ENCODE measurements at places on chromosomes 3 and 15. TPM values are rescaled to one million over a fixed set of nuclear protein-coding genes. Genes with fewer than 3 reads are reported as not detected.

The EIF5A2 gene
- 12.4 TPM for total RNA-seq

The IL17RE gene
- 0.47 TPM for total RNA-seq

The RTP1 gene
- total RNA-seq: not detected

The SMARCC1 gene
- total RNA-seq: 107 TPM

The MYH15 gene
- 0.18 TPM for total RNA-seq

The EMC7 gene
- 78.9 TPM for total RNA-seq

The SLC35G2 gene
- 3.3 TPM for total RNA-seq

The ZPLD1 gene
- total RNA-seq: not detected

The IGF1R gene
- total RNA-seq: 10.9 TPM

The LSAMP gene
- not detected for total RNA-seq

The SNUPN gene
- 26.9 TPM for total RNA-seq

The SIDT1 gene
- 16.6 TPM for total RNA-seq

The TM4SF4 gene
- total RNA-seq: not detected

The CLRN1 gene
- not detected for total RNA-seq

GRCh38 chr3:64916937-64917336 is 229.1 kb upstream of the ADAMTS9 start:
- DNase-seq: no peak

DNA sequence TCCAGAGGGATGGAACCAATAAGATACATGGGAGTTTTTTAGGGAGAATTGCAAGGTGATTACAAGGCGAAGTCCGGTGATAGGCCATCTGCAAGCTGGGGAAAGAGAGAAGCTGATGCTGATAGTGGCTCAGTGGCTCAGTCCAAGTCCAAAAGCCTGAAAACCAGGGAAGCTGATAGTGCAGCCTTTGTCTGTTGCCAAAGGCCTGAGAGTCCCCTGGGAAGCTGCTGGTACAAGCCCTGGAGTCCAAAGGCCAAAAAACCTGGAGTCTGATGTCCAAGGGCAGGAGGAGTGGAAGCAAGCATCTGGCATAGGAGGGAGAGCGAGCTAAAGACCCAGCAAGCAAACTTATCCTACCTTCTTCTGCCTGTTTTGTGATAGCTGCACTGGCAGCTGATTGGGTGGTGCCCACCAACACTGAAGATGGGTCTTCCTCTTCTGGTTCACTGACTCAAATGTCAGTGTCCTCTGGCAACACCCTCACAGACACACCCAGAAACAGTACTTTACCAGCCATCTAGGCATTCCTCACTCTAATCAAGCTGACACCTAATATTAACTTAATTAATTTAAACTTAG is 16.7 kb downstream of the TFG start:
- DNase-seq: no peak

GRCh38 chr15:42070279-42070975 is 23.9 kb downstream of the PLA2G4D start:
- DNase-seq: no peak

GRCh38 chr3:14329116-14329830 is 73.1 kb upstream of the SLC6A6 start:
- no peak for DNase-seq

- DNase-seq: no peak
Observed at GRCh38 chr3:143187111-143187510, 67.5 kb downstream of the CHST2 start.

DNA sequence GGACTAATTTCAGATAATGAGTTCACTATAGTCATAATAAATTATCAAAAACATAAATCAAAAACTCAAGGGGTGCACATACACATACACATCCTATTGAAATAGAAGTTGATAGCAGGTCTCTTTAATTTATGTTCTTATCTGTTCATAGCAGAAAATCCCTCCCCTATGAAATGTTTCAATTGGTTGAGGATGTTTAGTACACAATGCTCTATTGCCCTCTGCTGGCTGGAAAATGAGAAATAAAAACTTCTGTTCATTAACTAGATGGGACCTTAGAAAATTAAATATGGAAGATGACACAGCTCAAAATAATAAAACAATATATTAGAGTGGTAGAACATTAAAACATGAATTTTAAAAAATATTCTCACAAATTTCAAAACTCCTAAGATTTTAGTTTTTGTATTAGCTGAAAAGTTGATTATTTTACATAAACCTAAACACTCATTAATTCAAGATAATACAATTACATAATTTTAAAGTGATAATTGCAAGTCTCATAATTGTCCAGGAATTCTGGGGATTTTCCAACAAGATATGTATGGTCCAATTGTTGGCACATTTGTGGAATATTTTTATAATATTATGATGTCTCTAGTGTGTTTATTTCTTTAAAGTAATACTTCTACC is 735.0 kb downstream of the ROBO1 start:
- DNase-seq: peak; percentile 31

- no peak for DNase-seq
Observed at GRCh38 chr15:30924353-30924752, 20.6 kb downstream of the FAN1 start.

DNA sequence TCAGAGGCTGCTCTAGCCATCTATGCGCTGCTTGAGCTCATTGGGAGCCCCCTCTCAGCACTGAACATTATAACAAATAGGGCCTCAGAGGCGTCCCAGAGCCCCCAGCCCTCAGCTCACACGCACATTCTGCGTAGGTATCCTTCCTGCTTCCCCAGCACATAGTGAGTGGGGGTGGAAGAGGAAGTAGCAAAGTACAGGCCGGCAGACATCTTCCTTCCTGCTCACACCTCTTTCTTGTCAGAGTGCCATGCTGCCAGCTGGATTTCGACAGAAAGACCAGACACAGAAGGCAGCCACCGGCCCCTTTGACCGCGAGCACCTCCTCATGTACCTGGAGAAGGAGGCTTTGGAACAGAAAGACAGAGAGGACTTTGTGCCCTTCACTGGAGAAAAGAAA is 16.6 kb downstream of the TMOD2 start:
- no peak for DNase-seq

- DNase-seq: no peak
Observed at GRCh38 chr3:178558637-178559036, 22.4 kb downstream of the KCNMB2 start.

DNA sequence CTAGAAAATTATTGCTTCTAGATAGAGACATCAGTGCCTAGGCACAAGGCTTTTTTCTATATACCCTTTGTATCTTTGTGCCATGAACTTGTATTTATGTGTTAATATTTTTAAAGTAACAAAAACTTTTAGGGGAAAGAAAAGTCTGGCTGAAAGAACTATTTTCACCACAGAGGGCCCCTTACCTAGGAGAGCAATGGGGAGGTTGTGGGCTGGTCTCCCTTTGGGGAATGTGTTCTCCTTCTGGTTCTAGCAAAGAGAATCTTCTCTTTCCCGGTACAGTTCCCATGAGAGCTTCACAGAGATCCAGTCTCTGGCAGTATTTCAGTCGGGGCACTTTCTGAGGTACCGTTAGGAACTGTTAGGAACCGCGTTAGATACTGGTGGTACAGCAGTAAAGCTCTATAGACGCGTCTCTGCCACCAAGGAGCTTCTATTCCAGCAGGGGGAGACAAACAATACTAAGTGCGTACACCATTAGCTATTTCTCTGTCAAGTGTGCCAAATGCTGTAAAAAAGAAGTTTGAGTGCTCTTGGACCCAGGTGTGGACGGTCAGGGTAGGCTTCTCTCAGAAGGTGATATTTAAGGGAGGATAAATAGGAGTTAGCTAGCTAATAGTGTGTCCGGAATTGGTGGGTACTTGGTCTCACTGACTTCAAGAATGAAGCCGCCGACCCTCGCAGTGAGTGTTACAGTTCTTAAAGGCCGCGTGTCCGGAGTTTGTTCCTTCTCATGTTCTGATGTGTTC is 4.6 kb upstream of the EPB42 start:
- no peak for DNase-seq

GRCh38 chr3:98274914-98275313 is 7.4 kb upstream of the OR5H2 start:
- DNase-seq: no peak

GRCh38 chr15:100158356-100158755 is 183.4 kb downstream of the ADAMTS17 start:
- no peak for DNase-seq

GRCh38 chr3:39550354-39551051 is 83.0 kb downstream of the MOBP start:
- DNase-seq: no peak

- no peak for DNase-seq
Observed at GRCh38 chr3:15151166-15151565, 52.2 kb upstream of the RBSN start.

DNA sequence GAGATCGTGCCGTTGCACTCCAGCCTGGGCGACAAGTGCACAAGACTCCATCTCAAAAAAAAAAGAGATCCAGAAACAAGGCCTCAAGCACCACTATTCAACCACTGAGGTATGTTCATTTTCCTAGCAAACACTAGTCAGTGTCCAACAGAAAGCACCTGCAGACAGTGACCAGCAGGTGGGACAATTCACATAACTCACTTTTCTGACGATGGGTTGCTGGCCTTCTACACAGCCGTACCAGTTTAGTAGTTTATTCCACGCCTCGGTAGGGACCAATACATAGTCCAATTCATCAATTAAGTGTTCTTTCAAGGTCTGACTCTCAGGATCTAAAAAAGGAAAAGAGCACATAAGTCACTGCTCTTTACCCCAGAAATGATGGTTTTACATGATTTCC is 12.4 kb downstream of the USP4 start:
- no peak for DNase-seq

DNA sequence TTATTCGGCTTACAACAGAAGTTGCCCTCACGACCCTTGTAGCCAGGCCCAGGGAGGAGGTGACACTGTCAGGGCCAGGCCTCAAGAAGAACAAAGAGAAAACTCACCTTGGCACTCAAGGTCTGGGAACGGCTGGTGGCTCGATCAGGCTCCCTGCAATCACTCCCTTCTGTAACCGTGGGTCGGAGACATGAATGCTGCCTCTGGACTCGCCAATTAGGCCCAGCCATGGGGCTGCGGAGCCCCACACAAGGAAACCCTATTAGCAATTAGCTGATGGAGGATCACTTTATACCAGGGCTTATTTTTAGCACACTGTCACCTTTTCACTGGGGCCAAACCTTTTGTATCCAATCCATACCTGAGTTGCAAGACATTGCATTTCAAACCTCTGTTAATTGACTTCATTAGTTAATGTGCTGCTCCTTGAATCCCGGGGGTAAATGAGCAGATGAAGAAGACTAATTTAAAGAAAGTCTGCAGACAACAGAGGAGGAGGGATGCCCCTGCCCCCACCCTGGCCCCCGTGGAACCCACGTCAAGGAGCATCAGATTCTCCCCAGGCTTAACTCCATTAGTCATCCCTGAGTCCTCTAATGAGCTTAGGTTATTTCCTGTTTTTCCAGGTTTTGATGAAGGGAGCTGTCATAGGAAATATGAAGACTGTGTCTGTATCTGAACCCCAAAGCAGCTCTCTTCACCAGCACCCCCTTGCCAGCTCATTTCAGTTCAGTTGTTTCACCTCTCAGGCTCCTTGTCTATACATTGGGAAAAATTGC is 255.3 kb downstream of the RORA start:
- no peak for DNase-seq

- DNase-seq: no peak
Observed at GRCh38 chr15:47516558-47516957, 200.7 kb upstream of the SEMA6D start.

DNA sequence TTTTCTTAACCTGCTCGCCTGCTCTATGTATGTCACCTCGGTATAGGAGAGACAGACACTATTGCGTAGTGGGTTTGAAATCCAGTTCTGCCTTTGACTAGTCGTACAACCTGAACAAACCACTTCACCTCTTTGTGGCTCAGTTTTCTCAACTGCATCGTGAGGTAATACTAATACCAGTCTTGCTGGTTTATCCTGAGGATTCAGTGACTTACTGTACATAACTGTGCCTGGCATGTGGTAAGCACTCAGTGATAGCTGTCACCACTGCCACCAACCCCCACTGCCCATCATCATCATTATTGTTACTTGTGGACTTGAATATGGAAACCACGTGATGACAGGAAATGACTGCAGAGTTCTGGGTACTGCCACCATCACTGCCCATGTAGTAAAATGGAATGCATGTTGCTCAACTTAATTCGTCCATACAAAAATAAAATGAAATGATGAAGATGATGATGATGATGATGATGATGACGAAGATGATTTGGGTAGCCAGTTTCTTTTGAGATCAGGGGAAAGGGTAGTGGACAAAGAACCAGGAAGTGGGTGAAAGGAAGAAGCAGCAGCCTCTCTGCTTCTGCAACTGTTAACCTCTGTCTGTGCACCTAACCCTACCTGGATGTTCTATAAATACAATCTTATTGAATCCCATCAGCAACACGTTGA is 228.1 kb downstream of the FEZF2 start:
- DNase-seq: no peak

- no peak for DNase-seq
Observed at GRCh38 chr15:27764339-27764738, 334.8 kb downstream of the OCA2 start.

GRCh38 chr15:43977072-43977884 is 150.5 kb downstream of the WDR76 start:
- peak; percentile 63 for DNase-seq

- no peak for DNase-seq
Observed at GRCh38 chr15:80404057-80404760, at the start of gene ARNT2. ARNT2 (plus strand) TSS chr15:80404382; CDS start chr15:80404516, 134 bp downstream.

- no peak for DNase-seq
Observed at GRCh38 chr3:69439643-69440270, 53.9 kb upstream of the FRMD4B start.

GRCh38 chr15:75928680-75929608 is 25.3 kb downstream of the FBXO22 start:
- DNase-seq: no peak

DNA sequence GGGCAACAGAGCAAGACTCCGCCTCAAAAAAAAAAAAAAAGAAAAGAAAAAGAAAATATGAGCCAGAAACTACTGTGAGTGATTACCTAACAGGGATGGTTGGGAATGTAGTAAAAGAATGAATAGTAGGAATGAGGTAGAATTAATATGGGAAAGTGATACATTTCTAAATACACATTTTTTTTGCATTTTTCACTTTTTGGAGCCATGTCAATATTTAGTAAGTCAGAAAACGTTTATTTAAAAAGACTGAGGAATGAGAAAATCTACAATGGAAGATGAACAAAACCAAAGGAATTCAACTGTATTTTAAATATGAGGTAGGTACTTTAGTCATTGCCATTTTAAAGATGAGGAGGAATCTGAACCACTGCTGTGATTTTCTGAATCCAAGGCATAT is 817.2 kb upstream of the CADM2 start:
- DNase-seq: no peak

DNA sequence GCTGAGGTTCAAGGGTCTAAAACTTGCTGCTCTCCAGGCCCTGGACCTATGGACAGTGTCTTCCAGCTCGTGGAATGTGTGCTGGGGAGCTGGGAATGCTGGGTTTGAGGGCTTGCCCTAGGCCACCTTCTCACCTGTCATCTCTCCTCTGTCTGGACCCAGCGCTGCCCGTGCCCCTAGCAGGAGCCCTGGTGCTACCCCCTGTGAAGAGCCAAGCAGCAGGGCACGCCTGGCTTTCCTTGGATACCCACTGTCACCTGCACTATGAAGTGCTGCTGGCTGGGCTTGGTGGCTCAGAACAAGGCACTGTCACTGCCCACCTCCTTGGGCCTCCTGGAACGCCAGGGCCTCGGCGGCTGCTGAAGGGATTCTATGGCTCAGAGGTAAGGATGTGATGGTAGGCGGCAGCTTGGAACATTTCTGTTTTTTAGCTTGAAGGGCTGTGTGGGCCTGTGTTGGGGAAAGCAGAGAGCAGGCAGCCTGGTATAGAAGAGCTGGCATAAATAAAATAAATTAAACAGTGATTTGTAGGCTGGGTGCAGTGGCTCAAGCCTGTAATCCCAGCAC is 5.1 kb downstream of the CHRD start:
- DNase-seq: no peak

All from CD8-positive, alpha-beta memory T cell (primary cell).